ENCODE measurements at places on chromosomes 5 and 9.

GRCh38 chr9:3575821-3576220 lies 50.0 kb upstream of the RFX3 start:
- no peak for DNase-seq

GRCh38 chr5:73828465-73828864 lies 202.5 kb downstream of the ARHGEF28 start:
- no peak for DNase-seq

GRCh38 chr5:85428426-85428934 lies 1043.8 kb upstream of the EDIL3 start:
- no peak for DNase-seq

DNA sequence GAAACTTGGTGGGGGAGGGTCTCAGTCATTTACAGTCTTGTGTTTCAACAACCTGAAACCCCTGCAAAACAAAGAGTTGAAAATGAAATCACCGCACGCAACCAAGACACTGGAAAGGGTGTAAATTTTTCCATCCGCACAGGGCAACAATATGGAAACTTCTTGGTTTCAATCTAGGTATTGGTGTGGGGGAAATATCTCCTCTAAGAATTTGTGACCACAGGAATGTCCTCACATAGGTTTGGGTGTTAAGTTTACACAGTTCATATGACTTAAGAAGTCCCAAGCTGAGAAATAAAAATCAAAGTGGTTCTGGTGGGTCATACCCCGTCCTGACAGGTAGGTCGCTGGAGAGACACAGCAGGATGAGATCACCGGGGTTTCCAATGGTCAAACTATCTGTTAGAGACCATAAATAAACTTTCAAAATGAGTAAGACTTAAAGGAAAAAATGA lies 51.9 kb upstream of the PIP5K1B start:
- DNase-seq = no peak

GRCh38 chr5:27125856-27126255 lies 87.5 kb upstream of the CDH9 start:
- DNase-seq = no peak

DNA sequence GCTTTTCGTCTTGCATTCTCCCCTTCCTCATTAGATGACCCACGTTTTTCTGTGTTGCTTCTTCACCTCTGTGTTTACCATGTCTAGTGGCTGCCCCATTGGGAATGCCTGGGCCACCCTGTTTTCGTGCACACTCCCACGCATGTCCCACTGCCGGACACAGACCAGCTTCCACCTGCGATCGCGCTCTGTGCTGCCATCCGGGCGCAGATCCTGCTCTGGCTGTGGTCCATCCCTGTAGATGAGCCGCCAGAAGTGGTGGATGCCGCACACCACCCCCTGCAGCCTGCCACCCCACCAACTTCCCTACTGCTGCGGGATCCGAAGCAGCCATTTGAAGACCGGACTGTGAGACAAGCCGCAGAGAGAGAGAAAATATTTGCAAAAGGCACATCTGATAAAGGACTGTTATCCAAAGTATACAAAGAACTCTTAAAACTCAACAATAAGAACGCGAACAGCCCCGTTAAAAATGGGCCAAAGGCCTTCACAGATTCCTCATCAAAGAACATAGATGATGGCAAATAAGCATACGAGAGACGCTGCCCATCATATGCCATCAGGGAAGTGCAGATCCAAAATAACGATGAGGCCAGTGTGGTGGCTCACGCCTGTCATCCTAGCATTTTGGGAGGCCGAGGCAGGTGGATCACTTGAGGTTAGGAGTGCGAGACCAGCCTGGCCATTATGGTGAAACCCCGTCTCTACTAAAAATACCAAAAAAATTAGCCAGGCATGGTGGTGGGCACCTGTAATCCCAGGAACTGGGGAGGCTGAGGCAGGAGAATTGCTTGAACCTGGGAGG lies 163.7 kb downstream of the COL23A1 start:
- DNase-seq = no peak

DNA sequence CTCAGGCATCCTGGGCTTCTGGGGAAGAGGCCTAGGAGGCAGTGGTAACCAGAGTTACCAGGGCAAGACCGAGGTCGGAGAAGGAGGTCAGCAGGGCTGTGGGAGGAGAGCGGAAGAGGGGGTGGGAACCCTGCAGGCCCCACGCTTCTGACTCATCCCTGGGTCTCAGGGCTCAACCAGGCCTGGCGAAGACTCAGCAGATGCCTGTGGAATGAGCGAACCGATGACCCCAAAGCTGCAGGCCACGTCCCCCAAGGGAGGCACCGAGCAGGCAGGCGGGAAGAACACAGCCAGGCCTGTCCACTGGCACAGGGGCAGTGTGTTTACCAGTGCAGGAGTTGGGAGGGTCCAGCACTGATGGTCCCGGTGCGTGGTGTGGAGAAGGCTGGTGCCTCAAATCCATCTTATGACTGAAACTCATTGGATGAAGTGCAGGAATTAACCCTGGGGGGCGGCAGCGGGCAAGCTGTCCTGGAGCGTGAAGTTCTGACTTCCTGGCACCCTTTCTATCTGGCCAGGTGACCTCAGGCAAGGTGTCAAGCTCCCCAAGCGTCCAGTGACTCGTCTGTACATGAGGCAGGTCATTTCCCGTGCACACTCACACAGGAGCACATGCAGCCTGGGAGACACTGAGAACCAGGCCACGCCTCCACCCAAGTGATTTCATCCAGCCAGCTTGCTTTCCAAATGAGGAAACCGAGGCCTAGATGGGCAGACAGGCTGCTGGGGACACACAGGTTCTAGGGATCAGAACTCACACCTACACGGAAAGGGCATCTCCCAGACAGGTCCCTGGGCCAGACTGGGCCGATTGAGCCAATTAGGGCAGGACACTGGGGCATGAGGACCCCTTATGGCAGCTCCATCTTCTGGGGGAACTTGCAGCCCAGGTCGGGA lies 69.1 kb downstream of the ADAMTS2 start:
- no peak for DNase-seq

- DNase-seq = no peak
Measured at GRCh38 chr5:161975350-161975749, 92.2 kb upstream of the GABRG2 start.

GRCh38 chr9:73541923-73542322 lies 390.3 kb downstream of the ANXA1 start:
- DNase-seq = no peak

DNA sequence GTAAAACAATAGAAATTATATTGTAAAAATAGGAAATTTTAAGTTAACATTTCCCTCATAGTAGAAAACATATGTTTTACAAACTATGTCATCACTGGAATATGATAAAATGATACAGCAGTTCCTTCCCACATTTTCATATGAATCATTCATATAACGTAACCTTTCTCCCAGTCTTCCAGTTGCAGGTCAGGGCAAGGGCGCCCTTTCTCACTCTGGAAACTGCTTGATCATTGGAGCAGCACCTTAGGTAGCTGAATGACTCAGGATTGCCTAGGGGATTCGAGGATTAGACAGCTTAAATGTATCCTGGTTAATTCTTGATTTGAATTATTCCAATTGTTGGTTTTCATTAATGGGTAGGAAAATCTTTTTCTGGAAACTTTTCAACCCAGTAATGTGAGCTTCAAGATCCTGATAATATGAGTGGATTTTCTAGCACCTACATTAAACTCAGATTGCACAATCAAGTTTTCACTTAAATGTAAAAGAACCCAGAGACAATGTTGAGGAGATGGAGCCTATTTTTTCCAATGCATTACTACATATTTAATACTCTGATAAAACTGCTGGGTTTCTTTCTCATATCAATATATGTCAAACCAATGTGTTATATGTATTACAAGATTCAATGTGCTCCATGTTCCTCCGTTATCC lies 32.6 kb upstream of the ANXA1 start:
- no peak for DNase-seq

DNA sequence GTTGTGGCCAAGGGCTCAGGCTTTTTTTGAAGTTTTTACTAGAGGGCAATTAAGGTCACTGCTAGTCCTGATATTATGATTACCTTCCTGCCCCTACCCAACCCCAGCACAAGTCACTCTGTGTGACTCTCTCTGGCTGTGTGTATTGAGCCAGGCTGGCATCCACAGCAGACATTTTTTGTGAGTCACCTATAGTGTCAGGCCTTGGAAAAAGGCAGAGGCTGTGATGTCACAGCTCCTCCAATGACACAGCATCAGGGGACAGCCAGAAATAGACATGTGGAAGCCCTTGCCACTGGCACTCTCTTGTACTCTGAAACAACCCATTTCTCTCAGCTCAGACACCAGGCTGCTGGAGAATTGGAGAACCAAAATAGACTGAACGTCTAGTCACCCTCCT lies 145.4 kb downstream of the NMUR2 start:
- no peak for DNase-seq

DNA sequence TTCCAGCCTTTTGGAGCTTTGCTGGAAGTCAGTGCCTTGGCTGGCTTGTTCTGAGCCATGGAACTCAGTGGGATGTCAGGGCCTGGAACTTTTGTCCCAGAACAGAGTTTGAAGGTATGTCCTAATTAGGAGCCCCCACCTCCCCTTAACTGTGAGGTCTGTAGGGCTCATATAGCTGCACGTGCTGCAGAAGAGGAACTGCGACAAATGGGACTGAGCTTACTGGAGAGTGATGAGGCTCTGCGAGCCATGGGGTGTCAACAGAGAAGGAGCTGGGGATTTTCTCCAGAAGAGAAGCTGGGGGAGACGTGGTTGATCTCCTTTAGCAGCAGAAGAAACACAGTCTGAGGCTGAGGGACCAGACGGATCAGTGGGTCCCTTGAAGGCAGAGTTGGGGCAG lies 10.9 kb downstream of the TMEM8B start:
- DNase-seq = no peak

- no peak for DNase-seq
Measured at GRCh38 chr5:142420561-142421227, 95.9 kb upstream of the SPRY4 start.

DNA sequence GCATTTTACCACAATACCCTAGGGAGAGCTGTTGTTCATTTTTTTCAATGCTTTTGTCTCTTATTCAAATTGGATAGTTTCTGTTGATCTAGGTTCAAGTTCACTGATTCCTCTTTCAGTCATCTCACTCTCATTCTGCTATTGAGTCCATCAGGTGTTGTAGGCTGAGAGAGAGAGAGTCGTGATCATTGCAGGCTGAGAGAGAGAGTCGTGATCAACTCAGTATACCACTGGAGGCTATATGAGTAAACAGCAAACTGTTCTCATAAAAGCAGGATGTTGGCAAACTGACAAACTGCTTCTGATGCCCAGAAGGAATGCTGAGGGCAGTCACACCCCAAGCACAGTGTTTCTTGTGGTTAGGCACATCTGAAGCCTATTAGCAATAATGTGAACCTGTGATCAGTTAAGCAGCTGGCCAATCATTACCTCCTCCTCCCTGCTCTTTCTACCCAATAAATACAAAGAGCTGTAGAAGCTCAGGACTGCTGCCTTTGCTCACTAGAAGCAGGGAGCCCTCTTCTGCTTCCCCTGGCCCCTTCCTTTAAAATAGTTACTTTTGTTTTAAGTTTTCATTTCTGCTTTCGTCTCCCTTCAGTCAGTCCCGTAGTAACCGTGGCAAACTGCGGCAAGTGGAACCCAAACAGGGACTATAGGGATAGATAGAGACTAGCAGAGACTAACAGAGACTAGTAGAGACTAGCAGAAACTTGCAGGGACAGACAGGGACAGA lies 476.1 kb upstream of the ACO1 start:
- DNase-seq = no peak

- no peak for DNase-seq
Measured at GRCh38 chr9:130138171-130138653, 34.0 kb upstream of the NCS1 start.

DNA sequence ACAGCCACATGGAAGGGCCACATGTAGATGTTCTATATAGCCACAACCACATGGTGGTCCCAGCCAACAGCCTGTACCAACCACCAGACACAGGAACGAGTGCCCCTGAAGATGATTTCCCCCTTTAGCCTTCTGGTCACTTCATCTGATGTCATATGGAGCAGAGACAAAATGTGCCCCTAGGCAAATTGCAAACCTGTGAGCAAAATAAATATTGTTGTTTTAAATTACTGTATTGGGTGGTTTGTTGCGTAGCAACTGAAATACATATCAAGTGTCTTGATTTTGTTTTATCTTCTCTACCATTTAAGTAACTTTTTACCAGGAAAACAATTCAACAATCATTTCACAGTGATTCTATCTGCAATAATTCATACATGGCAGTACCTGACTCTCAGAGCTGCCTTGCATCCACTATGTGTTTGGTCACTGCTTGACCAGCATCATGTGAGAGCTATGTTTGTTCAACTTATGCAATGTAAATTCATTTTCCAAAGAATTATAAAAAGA lies 142.5 kb upstream of the VLDLR start:
- no peak for DNase-seq

DNA sequence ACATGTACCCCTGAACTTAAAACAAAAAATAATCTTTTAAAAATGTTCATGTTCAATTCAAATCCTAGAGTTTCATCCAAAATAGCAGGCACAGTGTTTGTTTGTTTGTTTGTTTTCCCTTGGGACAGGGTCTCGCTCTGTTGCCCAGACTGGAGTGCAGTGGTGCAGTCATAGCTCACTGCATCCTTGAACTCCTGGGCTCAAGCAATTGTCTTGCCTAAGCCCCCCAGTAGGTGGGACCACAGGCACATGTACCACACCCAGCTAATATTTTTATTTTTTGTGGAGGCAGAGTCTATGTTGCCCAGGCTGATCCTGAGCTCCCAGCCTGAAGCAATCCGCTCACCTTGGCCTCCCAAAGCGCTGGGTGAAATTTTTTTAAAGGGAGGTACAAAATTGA lies 5.0 kb upstream of the POLR1E start:
- no peak for DNase-seq

DNA sequence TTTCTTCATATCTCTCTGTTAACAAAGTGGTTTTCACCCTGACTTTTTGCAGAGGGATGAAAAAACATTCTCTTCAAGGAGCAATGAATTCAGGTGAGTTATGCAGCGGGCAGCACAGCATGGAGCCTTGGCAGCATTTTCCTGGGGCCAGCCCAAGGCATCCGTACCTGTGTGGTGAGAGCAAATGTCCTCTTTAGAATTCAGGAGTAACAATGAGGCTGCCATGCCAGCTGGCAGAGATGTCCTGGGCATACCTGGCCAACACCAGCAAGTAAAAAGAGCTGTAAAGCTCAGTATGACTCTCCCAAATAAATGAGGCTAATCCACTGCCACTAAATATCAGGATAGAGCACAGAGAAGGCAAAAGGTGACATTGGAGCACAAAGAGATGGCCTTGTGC lies 277.6 kb upstream of the TRPC7 start:
- DNase-seq = no peak

DNA sequence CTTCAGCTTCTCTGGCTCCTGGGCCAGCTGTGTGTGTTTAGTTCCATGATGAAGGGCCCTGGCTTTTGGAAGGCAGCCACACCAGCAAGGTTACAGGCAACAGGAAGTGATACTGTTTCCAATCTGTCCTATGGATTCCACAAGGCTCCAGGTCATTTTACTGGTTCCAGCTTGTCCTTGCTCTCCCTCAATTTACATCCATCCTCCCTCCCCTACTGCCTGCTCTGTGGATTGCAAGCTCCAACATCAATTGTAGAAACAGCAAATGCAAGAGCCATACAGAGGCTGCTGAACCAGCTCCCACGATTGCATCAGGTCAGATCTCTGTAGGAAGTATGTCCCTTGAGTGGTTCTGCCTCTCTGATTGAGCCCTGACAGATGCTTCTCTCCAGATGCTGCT lies 409.8 kb downstream of the NTRK2 start:
- DNase-seq = no peak

Measured in T-helper 22 cell (primary cell).